ENCODE measurements at places on chromosomes 1 and 21.

DNA sequence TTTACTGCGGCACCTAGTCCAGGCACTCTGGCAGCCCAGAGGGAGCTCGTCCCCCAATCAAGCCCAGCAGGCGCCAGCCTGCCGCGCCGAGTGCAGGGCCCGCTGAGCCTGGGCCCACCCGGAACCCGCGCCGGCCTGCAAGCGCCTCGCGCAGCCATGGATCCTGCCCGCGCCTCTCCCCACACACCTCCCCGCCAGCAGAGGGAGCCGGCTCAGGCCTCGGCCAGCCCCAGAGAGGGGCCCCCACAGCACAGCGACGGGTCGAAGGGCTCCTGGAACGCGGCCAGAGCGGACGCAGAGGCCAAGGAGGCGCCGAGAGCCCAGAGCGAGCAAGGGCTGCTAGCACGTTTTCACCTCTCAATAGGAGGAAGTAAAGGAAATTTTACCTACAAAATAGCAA, 767.0 kb downstream of the MRPL39 start:
- no peak for DNase-seq

DNA sequence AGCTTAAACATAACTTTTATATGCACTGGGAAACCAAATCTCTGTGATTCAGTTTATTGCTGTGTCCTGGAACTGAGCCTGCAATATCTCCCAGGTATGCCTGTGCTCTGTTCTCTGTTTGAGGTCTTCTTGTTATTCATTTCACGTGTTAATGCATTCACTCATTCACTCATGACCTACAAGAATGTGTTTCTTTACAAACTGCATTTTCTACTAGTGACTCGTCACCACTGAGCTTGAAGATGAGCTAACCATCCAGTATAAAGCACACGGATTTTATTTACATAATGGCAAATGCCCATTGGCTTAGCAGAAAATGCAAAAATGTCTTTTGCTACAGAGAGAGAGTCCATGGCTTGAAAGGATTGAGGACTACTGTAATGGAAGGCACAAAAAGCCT, 75.0 kb upstream of the DUSP10 start:
- DNase-seq: peak; percentile 74

- no peak for DNase-seq
Measured at GRCh38 chr1:17181781-17182464, 23.0 kb upstream of the PADI1 start.

- DNase-seq: no peak
Measured at GRCh38 chr1:27616441-27616840, 12.5 kb upstream of the AHDC1 start.

GRCh38 chr21:17660862-17661261, 48.2 kb upstream of the BTG3 start:
- DNase-seq: no peak

DNA sequence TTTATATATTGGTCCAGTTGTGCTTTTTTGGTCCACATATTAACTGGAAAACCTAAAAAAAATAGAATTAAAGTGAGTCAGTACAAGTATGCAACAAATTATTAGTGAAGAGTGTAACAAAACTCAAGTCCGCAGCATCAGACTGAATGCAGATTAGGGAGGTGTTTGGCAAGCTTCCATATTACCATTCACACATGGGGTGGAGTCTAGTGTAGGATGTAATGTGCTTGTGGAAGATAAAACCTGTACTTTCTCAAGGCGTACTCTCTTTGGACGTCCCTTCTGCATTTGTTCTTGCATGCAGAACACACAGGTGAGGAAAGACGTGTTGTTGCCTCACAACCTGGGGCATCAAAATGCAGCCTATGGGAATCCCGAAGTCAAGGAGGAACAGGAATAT, 668.7 kb downstream of the MRPL39 start:
- no peak for DNase-seq

GRCh38 chr1:206469933-206470691, at the start of gene IKBKE:
Gene IKBKE, plus strand, starts transcription at chr1:206470476. Its CDS starts 2,752 bp downstream, at chr1:206473228.
- DNase-seq: peak; percentile 83

DNA sequence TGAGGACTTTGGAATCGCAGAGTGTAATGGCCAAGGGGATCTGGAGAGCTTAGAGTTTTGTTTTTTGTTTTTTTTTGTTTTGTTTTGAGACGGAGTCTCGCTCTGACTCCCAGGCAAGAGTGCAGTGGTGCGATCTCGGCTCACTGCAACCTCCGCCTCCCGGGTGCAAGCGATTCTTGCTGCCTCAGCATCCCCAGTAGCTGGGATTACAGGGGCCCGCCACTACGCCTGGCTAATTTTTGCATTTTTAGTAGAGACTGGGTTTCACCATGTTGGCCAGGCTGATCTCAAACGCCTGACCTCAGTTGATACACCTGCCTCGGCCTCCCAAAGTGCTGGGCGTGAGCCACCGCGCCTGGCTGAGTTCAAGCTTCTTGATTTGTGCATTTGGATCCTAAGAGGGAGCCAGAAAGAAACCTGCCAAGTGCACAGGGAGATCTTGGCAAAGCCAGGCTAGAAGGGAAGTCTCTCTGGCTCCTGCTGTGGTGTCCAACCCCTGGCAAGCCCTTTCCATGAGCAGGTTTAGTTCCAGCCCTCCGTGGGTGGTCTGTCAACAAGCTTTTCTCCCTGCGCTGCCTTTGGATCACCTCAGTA, 852 bp downstream of the FAAH start:
- no peak for DNase-seq

DNA sequence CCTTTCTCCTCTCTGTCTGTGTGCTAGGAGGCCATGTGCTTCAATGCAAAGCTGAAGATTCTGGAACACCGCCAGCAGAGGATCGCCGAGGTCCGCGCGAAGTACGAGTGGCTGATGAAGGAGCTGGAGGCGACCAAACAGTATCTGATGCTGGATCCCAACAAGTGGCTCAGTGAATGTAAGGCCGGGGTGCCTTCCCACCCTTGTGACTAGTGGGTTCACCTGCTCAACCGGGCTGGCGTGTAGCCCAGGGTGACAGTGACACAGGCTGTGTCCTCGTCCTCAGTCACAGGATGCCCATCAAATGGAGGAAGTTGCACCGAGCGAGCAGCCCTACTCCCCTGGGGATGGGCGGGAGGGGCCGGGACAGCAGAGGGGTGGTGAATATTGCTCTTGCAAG, 544.1 kb downstream of the KIF26B start:
- DNase-seq: no peak

GRCh38 chr1:94396356-94397010, 21.7 kb upstream of the ABCD3 start:
- no peak for DNase-seq

Measured in AG08395 (cell line).